Stimulated activated CD4-positive, alpha-beta T cell treated with anti-CD3 and anti-CD28 coated beads, Interleukin-2, amount 100 ng/mL, for 24 hours (primary cell): ENCODE measurements at places on chromosomes 3 and 15.

DNA sequence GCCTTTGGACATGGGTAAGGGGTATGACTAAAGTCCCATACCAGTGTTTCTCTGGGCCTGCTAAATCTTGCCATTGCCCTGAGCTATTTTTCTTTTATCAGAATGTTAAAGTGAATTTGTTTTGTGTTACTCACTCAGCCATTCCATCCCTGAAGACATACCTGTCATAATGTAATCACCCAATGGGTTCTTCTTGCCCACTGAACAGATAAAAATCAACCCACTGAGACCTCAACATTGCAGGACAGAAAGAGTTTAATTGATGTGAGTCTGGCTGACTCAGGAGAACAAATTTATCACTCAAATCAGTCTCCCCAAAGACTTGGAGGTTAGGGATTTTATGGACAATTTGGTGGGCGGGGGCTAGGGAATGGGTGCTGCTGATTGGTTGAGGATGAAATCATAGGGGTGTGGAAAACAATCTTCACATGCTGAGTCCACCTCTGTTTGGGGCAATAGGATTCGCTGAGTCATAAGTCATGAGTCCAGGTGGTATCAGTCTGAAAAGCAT is 47.4 kb downstream of the ILDR1 start:
- no peak for DNase-seq

GRCh38 chr3:179977356-179977755 is 59.4 kb downstream of the PEX5L start:
- no peak for DNase-seq

GRCh38 chr3:48709051-48709461 is 8.0 kb downstream of the IP6K2 start:
- no peak for DNase-seq

GRCh38 chr15:73684581-73685455 is 635 bp downstream of the CD276 start:
- no peak for DNase-seq

DNA sequence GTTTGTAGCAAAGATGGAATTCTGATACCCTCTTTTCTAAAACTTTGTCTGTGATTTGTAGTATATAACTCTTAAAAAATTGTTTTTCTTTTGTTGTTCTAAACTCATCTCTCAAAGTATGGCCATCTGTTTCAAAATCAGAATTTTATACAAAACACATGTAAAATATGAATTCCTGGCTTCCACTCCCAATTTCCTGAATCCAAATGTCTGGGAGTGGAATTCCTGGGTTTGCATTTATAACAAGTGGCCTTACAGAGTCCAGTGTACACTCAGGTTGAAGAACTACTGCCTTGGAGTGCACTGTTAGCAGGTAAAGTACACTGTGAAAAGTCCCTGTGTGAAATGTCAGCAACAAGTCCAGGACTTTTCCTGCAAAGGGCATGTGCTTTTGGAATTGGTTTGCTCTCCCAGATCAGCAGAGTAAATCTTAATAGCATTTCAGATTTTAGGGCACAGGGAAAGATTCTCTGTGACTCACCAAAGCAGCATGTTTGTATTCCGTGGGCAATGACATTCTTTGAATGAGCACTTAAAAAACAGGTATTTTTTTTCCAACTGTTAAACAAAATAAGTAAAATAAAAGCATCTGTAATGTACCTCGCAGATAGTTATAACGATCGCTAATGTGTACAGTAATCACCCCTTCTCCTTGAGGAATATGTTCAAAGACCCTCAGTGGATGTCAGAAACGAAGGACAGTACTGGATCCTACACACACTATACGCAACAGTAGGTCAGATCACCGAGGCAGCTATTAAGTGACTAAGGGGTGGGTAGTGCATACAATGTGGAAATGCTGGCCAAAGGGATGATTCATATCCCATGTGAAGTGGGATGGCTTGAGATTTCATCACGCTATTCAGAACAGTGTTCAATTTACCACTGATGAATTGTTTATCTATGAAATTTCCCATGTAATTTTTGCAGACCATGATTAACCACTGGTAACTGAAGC is 2.0 kb upstream of the CLDN16 start:
- no peak for DNase-seq

- DNase-seq = no peak
Observed at GRCh38 chr15:38144921-38145320, 107.7 kb upstream of the SPRED1 start.

- no peak for DNase-seq
Observed at GRCh38 chr15:78156653-78157052, 7.5 kb downstream of the IDH3A start.

GRCh38 chr3:98985431-98985830 is 83.9 kb upstream of the DCBLD2 start:
- DNase-seq = no peak

- no peak for DNase-seq
Observed at GRCh38 chr3:34005886-34006285, 207.5 kb downstream of the PDCD6IP start.

GRCh38 chr3:186669378-186670084 is 3.7 kb downstream of the HRG start:
- DNase-seq = no peak

DNA sequence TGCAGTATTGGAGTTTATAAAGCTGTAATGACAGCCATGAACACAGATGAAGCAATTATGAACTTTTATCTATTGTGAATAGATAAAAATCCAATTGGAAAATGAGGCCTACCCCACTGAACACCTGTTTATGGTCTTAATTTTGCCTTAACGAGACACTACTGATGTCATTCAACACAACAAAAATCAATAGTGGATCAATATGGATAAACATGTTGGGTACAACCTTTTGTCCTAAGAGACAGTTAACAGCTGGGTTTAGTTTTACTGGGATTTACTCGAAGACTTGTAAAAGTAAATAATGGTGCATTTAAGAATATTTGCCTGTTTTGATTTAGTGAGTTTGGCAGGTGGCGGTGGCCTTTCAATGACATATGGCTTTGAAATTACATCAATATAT is 217.8 kb downstream of the NR1D2 start:
- no peak for DNase-seq

GRCh38 chr15:57048930-57049549 is 130.6 kb downstream of the TCF12 start:
- DNase-seq = no peak

DNA sequence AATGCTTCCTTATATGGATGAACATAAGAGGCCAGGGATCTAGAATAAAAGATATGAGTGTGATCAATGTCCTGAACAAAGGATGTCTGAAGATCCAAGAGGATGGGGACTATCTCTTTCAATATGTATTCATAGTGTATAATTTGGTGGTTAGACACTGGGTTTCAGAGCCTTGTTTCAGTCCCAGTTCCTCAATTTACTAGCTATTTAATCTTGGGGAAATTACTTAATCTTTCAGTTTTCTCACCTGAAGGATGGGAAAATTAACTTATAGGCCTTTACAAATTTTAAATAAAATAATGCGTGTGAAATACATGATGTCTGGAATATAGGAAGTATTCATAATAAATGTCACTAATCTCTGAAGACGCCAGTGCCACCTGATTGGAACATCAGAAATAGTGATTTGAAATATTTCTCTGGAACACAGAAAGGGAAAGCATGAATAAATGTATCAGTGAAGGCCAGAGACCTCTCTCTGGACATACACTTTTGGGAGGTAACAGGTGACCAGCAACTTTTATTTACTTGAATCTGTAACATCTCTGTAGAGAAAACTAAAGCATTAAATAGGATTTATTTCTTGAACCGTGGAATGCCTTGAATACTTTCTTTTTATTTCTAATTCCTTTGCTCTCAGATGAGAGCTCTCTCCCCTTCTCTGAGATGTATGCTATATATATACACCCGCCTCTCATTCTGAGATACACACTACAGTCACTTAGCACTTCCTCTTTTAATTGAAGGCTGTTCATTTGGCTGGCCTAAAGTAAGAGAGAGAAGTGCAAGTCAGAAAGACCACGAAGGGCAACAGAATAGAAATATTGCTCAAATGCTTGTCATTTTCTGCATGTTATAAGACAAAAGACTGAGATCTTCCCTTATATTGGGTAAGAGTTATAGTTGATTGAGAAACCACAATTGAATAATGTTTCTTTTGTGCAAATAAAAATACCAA is 407.1 kb downstream of the LSAMP start:
- DNase-seq = no peak
